ENCODE measurements at places on chromosomes 2 and 18.

- DNase-seq, result no peak
Measured at GRCh38 chr18:59358414-59358711, 702 bp downstream of the LMAN1 start.

GRCh38 chr2:29448096-29448688, 333.0 kb downstream of the CLIP4 start:
- DNase-seq, result no peak

GRCh38 chr18:23631746-23632145, 31.0 kb downstream of the ANKRD29 start:
- DNase-seq, result no peak

GRCh38 chr2:116718451-116718850, 1096.0 kb upstream of the DDX18 start:
- DNase-seq, result no peak

GRCh38 chr18:44824884-44825283, 144.2 kb downstream of the SETBP1 start:
- no peak for DNase-seq

- DNase-seq, result no peak
Measured at GRCh38 chr2:101064505-101064867, 62.4 kb downstream of the RPL31 start.

Measured in stimulated activated CD4-positive, alpha-beta T cell treated with anti-CD3 and anti-CD28 coated beads, Interleukin-1b, Interleukin-23, amount 100 ng/mL, for 1 hour (primary cell).